ENCODE measurements at places on chromosomes 4 and X.

DNA sequence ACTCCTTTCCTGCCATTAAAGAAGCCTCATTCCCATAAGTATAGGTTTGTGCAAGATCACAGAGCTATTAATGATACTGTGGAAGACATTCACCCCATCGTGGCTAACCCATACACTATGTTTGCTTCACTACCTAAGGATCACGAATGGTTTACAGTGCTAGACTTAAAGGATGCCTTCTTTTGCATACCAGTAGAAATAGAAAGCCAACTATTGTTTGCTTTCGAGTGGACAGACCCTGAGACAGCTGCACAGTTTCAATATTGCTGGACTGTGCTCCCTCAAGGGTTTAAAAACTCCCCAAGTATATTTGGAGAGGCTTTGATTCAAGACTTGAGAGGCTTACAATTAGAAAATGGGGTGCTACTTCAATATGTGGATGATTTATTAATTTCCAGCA is 16.0 kb upstream of the PAPSS1 start:
- no peak for DNase-seq

DNA sequence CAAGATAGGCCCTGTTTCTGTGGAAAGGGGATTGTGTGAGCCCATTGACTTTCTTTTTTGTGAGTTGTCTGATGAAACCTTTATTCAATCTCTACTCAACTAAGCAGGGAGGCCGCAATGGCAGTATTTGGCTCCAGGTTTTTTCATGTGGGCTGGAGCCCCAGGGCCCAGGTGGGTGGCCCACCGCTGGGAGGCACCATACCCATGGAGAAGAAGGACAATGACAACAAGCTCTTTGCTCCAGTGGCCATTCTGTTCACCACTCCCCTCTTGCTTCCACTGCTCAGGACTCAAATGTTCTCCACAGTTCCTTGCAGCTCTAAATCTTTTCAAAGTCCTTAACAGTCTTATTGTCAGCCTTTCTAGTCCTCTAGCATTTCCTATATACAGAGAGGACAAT is 54.1 kb downstream of the HOPX start:
- DNase-seq, result no peak

GRCh38 chr4:31294655-31295480 is 574.7 kb downstream of the PCDH7 start:
- no peak for DNase-seq

DNA sequence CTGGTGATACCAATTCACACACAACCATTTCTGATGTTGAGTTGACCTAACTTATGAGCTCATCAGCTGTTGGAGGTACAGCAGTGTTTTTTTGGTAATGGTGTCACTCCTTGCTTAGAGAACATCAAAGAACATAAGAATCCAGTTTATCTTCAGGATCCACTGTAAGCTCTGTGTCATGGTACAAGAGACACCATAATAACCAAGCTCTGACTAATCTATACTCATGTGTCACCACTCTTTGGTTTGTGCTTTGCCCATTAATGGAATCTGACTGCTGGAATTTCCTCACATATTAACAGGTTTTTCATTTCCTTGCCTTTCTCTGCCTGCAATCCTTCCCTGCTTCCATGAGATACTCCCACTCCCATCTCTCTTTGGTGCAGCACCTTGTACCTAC is 735.1 kb upstream of the LCORL start:
- DNase-seq, result no peak

DNA sequence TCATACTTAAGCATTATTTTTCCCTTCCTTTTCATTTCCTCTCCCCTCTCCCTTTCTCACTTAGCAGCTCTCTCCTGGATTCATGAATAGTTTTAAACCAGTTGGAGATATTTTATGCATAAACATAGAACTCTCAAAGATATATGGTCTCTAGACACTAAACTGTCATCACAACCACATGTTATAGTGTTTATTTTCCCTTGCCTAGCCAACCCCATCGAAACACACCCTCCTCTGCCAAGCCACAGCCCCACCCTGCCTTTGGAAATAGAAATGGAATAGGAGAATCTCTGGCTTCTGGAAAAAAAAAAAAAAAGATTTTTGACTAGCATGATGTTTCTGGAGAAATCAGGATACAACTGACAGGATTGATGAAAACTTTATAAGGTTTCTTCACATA is 64.8 kb upstream of the RBPJ start:
- DNase-seq, result peak; percentile 90

DNA sequence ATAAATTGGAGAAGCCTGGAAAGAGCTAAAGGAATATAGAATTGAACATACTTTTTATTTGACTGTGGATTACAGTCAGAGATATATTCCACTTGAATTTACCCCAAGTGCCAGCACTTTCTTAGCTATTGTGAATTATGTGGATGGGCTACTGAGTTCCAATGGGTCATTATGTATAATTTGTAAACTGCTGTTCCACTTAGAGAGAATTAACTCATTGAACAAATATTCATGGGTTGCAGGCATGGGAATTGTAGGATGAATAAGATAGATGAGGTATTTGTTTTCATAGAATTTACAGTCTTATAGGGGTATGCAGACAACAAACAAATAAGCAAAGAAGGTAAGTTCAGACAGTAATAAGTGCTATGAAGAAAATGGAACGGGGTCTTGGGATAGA is 195.7 kb downstream of the SHROOM3 start:
- no peak for DNase-seq

GRCh38 chr4:22099896-22100295 is 151.3 kb upstream of the KCNIP4 start:
- no peak for DNase-seq

- DNase-seq, result no peak
Observed at GRCh38 chrX:10548688-10549087, 71.7 kb downstream of the MID1 start.

DNA sequence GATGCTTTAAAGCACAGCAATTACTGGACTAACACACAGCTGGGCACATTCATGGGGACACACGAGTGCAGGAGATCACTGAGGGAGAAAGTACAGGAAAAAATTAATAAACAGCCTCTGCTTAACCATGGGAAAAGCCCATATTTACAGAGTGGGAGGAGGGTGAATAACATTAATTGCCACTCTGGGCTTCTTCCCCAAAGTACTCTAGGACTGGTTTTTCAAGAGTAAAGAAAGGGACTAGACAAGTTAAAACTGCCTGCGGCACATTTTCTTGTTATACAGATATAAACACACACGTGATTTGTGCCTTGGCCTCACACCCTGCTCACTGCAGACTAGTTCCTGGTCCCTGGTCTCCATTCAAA is 179.7 kb upstream of the TET2 start:
- no peak for DNase-seq

DNA sequence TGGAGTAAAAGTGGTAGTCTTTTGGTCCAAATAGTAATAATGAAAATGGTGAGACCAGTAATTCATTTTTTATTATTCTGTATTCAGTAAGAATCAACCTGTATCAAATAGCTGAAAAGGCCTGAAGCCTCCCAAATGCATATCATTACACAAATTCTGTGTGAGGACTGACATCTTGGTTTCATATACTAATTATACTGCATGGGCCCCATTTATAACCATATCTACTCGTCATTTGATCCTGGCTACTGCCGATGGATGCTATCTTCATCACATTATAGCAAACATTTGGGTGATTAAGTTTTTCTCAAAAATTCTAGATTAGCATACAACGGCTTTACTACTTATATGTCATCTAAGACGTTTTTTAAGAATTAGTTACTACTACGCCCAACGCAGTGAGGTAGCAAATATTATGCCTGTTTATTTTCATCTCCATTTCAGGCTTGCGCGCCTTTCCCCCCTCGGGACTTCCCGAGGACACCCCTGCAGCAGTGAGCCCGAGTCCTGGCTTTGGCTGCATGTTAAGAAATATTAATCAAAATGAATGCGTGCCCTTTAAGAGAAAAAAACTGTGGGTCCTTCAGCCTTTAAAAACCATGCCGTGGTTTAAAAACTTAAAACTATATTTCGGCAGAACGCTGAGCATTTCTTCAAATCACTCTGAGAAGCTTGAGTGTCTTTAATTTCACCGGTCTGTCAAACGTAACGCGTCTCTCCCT is 814 bp upstream of the MMAA start:
- DNase-seq, result no peak

DNA sequence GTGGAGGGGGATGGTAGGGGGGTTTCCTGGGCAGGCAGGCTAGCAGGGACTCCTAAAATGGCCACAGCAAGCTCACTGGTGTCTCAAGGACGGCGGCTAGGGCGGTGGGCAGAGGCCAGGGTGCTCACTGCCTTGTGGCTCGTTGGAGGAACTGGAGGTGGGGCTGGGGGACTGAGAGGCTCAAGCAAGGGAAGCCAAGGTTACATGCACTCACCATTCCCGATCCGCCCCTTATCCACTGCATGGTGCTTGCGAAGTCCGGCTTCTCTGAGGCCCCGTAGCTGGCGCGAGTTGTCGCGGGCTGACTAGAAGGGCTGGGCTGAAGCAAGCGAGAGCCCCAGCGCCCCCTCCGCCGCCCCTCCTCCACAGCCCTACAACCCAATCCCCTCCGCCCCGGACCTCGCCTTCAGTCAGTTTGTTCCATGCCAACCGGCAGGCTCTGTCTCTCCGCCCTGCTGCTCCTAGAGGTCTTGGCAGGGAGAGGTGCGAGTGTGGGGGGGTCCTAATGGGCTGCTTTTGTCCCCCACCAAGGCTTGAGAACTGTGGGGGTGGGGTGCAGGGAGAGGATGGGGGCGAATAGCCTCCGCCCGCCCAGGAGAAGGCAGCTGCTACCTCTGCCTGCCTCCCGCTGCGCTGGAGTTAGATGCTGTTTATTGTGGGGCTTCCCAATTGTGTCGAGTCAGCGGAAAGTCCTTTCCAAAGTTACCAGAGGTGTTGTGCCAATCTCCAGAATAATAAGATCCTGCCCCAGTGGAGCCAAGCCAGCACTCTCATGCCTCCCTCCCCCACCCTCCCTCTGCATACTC is at the start of gene ARHGEF9:
Gene ARHGEF9 (minus strand): TSS at position 313 of the 806 bp plus-strand sequence. CDS start 69 bp downstream, at position 244.
- DNase-seq, result peak; percentile 81

DNA sequence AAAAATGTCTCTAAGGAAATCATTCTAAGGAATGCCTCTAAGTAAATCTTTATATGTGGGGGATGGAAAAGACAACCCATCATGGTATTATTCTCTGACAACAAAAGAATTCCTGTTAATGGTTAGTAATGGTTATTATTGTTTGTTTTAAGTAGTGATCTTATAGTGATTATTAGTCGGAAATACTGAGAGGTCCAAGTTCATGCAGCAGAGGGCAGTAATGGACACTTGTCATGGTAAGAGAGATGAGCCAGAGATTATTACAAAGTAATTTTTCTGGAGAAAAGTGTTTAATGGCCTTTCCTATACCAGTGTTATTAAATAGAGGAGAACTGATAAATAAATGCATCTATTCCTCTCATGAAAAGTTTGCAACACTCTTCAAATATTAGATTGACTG is 8.1 kb upstream of the DKK2 start:
- DNase-seq, result no peak

- DNase-seq, result peak; percentile 42
Observed at GRCh38 chr4:105714071-105714521, 5.5 kb downstream of the GSTCD start.

- DNase-seq, result peak; percentile 64
Observed at GRCh38 chrX:11210415-11210801, 82.8 kb upstream of the AMELX start.

- peak; percentile 77 for DNase-seq
Observed at GRCh38 chrX:12978205-12979025, 3.5 kb downstream of the TMSB4X start.

GRCh38 chrX:150899191-150899757 is 806 bp upstream of the CD99L2 start:
- peak; percentile 53 for DNase-seq

DNA sequence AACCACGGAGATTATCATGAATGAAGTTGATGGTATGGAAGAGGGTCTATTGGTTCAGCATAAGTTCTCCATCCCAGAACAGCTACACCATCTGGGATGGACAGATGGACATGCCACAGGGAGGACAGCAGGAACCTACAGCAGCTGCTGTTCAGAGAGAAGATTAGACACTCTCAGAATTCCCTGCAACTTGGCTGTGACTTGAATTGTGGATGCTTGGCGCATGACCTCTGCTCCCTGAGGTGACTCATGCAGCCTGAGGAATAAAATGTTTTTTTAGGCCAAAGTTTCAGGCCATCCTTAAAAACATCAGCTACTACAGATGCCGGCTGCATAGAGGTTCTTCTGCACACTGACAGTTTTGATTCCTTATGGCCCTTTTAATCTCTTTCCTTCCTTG is 97.3 kb downstream of the RS1 start:
- peak; percentile 12 for DNase-seq

GRCh38 chrX:111505783-111506182 is 5.7 kb upstream of the SERTM2 start:
- DNase-seq, result no peak

DNA sequence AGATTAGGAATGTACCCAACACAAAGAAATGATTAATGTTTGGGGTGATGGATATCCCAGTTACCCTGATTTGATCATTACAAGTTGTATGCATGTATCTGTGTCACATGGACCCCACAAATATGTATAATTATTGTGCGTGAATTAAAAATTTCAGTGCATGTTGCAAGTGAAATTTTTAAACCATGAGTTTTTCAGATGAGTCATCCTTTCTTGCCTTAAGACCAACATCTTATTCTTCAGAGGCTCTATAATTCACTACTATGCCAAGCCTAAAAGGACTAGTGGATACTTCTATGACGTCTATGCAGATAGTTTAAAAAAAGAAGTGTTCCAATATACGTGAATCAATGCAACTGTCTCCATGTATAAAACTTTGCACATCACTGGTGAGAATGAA is 113.0 kb upstream of the SH3RF1 start:
- no peak for DNase-seq

- no peak for DNase-seq
Observed at GRCh38 chr4:173281406-173282255, 52.5 kb downstream of the HMGB2 start.

DNA sequence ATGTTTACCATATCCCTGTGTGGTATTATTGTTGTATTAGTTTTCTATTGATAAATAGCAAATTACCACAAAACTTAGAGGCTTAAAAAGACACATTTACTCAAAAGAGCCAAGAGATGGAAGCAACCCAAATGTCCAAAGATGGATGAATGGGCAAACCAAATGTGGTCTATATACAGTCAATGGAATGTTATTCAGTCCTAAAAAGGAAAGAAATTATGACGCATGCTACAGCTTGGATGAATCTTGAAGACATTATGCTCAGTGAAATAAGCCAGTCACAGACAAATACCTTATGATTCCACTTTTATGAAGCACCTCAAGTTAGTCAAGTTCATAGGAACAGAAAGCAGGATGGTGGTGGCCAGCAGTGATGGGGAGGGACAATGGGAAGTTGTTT is 144.7 kb downstream of the QDPR start:
- DNase-seq, result no peak

- DNase-seq, result no peak
Observed at GRCh38 chr4:154417373-154417673, 74.3 kb downstream of the DCHS2 start.

GRCh38 chr4:33448948-33449347 is 2728.8 kb downstream of the PCDH7 start:
- no peak for DNase-seq

GRCh38 chrX:18390941-18391538 is 34.4 kb upstream of the CDKL5 start:
- peak; percentile 69 for DNase-seq
